Fibroblast of the aortic adventitia (primary cell): ENCODE measurements at places on chromosomes 4 and X.

DNA sequence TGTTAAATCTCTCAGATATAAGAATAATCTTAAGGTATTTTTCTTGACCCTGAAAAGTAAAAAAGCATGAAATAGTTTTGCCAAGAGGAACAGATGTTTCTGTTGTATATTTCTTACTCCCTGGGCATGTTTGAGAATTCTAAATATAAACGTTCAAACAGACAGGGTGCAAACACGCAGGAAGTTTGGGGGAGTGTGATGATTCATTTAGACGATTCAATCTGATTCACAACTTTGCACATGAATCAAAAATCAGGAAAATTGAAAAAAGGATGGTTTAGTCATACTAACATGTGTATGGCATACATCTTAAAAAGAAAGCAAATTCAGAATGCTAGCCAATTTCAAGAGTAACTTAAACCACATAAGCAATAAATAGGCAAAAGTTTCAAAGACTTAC lies 340.3 kb upstream of the GRID2 start:
- DNase-seq: peak; percentile 70

DNA sequence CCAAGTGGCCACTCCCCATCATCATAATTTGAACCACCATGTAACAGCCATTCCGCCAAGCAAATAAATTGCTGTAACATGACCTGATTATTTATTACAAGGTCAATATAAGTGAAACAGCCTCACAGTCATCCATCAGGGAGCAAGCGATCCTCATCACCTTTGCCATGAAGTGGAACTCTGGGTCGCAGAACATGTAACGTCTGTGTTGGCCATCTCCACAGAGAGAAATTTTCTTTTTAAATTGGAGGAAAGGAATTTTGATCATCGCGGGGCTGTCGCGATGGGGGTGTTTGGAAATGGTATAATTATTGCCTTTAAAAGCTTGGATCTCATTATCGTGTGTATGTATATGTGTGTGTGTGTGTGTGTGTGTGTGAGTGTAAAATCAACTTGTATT lies 90.2 kb downstream of the SHOX start:
- DNase-seq: no peak

DNA sequence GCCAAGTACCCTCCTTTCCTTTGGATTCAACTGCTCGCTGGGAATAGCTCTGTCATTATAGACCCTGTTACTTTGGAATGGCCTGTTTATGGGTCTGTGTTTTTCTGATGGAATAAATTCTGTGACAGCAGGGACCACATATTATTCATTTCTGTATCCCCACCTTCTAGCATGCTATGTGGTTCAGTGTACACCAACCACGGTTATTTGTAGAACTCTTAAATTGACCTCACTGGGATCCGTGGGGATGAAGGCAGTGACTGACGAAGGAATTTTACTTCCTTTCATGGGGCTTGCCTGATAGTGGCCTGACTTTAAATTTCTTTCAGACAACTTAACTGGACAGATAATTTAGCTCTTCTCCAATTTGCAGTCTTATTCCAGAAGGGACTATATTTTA lies 343.2 kb downstream of the SPRY1 start:
- DNase-seq: no peak

- DNase-seq: no peak
Measured at GRCh38 chr4:149466446-149466845, 349.2 kb downstream of the IQCM start.

DNA sequence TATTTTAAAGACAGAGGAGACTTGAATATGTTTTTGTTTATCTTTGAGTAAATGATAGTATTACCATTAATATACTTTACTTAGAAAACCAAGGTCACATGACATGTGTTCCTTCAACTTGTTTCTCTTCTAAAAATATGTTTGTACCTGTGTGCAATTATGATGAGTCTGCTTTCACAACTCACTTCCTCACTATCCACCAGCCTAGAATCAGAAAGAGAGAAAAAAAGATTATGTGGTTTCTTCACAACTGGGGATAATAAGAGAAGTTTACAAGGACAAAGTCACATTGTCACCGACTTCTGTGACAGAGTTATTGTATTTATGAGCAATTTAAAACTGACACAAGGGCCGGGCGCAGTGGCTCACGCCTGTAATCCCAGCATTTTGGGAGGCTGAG lies 1112.1 kb downstream of the RPA4 start:
- DNase-seq: no peak

- DNase-seq: no peak
Measured at GRCh38 chr4:14236359-14236758, 608.8 kb upstream of the BOD1L1 start.

DNA sequence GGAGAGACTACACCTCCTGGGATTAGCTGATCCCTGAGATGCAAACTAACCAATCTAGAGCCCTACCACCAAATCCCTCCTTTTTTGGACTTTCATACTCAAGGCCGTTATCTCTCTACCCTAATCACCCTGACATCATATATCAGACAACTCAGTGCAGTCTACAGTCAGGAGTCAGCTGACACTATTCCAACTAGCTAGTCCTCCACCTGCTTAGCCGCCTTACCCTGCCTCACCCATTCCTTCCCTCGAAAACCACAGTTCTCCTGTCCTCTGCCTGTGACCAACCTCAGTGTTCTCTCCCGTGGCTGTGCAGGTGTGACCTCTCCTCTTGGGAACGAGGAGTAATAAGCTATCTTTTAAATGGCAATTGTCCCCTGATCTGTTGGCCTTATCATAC lies 1.8 kb upstream of the PPEF2 start:
- DNase-seq: no peak

DNA sequence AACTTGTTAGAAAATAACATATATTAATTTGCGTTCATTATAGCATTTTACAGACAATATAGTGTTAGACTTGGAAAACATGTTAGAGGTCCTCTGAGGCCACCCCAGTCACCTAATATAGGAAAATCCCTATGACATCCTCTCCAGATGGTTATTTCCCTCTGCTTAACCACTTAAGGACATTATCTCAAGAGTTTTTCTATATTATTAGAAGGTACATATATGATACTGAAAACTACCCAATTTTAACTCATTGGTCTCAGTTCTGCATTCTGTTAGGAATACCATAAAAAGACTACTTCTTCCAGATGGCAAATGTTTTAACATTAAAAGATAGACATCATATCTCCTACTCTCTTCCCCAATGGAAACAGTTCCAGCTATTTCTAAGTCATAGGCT lies 21.4 kb downstream of the PTPN13 start:
- DNase-seq: no peak

GRCh38 chr4:47342796-47343195 lies 120.7 kb downstream of the COMMD8 start:
- DNase-seq: no peak

- no peak for DNase-seq
Measured at GRCh38 chr4:2768124-2768523, 12.0 kb upstream of the TNIP2 start.
